AML-193 (cell line): ENCODE measurements at places on chromosomes 11 and 22.

GRCh38 chr11:119266517-119267255, 50.2 kb downstream of the MCAM start:
- DNase-seq: no peak

GRCh38 chr22:19525666-19526065, 1.5 kb upstream of the CLDN5 start:
- DNase-seq: no peak

DNA sequence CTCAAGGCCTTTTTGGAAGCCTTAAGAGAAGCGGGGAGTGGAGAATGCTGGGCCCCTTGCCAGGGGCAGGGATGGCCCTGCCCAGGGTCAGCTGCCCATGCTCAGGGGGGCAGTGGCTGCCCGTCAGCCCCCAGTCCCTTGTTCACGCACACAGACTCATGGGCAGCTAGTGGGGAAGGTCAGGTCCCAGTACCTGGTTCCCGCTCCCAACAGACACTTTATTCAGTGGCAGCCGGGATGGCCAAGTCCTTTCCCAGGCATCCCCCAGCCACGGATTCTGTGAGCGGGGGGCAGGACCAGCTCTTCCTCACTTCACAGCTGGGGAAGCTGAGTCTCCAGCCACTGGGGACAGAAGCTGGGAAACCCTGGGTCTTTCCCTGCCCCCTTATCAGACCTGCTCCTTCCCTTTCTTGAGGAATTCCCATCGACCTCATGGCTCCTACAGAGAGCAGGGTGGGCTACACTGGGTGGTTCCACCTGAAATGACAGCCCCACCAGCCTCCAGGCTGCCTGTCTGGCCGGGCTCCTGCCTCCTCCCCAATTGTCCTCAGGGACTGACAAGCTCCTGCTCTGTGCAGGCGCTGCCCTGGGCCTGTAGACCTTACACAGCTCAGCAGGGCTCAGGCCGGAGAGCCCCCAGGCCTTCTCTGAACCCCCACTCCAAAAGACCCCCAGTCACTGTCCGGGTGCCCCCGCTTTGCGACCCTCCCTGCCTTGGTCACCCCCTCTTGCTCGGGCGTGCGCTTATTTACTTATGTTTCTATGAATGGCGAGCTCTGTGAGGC, 61.0 kb upstream of the FGF3 start:
- no peak for DNase-seq

DNA sequence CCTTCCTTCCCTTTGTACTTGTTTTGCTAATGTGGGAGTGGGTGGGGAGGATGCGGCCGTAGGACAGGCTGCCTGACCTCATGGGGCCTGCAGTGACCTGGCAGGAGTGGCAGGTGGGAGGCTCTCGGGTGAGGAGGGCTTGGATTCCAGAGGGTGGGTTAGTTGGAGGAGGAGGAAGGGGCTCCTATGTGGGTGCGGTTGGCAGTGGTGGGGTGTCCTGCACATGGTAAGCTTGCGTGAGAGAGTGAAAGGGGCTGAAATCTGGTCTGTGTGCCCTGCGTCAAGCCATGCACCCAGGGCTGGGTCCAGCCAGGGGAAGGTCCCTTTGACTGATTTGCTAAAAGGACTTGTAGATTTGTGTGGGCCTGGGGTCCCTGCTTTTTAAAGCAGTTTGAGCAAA, 90.7 kb upstream of the OR4B1 start:
- DNase-seq: no peak

DNA sequence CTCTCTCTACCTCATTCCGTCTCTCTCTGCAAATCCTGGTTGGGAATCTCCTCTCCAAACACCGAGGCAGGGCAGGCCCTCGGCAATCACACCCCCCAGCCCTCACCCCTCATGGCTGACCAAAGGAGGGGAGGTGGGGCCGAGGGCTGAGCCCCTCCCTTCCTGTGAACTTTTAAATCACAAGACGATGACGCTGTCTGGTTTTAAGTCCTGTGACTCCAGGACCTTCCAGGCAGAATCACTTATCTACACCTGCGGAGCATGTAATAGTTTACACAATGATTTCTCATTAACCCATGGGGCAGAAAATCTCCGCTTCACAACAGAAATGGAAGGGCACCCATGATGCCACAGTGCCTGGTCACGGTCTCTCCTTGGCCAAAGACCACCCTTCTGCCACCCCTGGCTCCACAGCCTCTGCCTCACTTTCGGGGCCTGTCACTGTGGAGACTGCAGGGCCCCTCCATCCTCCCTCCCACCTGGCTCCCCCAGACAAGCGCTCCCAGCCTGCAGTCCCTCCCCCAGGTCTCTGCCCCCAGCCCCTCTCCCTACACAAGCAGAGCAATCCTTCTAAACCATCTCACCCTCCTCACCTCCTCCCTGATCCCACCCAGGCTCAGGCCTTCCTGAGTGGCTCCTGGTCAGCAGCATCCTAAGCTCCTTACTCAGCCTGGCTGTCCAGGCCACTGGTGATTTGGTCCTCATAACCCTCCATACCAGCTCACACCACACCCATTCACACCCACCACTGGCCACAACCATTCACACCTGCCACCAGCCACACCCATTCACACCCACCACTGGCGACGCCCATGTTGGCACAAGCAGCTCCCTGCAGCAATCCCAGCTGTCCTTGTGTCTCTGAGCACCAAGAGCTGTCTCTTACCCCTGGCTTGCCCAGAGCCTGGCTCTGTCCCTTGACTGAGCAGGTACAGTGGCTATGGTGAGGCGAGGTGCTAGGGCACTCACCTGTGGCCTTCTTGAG, 30.7 kb upstream of the ARFGAP3 start:
- DNase-seq: no peak

DNA sequence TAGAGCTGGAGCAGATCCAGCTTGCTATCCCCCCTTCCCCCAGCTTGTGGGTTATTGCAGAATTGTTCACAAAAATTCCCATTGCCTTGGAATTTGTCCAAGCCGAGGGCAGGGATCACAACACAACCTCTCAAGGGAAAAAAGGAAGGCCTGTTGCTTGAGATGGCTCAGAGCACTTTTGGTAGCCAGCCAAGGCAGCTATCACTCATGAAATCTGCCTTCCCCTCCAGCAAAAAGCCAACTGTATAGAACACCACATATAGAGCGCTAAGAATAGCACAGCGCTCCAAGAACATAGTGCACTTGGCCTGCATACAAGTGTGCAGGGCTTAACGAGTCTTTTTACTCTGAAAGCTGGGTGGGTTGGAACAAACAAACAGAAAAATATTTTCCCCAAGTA, 46.2 kb downstream of the FAM83F start:
- DNase-seq: peak; percentile 58

GRCh38 chr22:41979423-41980250, 10.4 kb downstream of the SEPTIN3 start:
- DNase-seq: no peak
